GM12878 (cell line): ENCODE measurements at places on chromosomes 1 and 21. TPM values are rescaled to one million over a fixed set of nuclear protein-coding genes. Genes with fewer than 3 reads are reported as not detected.

Gene FCGR2B
- total RNA-seq, result 88.9 and 99.4 TPM in 2 replicates

Gene MAP7D1
- 95.6 and 97.6 TPM in 2 replicates for total RNA-seq

Gene CTSS
- total RNA-seq, result 49.9 and 50.3 TPM in 2 replicates

Gene CFAP141
- not detected in 2 replicates for total RNA-seq

Gene TMEM39B
- 24.3 TPM in 2 replicates for total RNA-seq

DNA sequence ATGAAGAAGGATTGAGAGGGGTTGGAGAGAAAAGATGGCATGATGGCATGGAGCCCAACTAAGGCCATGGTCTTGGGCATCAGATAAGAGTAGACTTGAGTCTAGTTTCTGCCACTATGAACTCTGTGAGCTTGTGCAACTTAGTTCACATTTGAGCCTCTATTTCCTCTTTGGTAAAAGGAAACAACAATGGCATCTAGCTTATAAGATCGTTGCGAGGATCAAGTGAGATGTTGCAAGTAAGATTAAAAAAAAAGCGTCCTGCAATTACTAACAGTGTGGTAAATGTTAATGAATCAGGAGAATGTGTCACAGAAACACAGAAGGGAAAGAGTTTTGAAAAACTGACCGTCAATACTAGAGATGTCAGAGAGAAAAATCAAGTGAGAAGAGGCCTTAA, 202.9 kb upstream of the FGGY start:
- H3K4me3 ChIP-seq, result no peak overlapping the region
- no peaks in the 10 kb centered on the region for H3K27me3 ChIP-seq
- no peaks in the 10 kb centered on the region for H3K36me3 ChIP-seq
- H3K4me1 ChIP-seq, result peaks cover 6% of the 10 kb centered on the region; the same call in 1 of the 2 replicates
- DNase-seq, result no peak

DNA sequence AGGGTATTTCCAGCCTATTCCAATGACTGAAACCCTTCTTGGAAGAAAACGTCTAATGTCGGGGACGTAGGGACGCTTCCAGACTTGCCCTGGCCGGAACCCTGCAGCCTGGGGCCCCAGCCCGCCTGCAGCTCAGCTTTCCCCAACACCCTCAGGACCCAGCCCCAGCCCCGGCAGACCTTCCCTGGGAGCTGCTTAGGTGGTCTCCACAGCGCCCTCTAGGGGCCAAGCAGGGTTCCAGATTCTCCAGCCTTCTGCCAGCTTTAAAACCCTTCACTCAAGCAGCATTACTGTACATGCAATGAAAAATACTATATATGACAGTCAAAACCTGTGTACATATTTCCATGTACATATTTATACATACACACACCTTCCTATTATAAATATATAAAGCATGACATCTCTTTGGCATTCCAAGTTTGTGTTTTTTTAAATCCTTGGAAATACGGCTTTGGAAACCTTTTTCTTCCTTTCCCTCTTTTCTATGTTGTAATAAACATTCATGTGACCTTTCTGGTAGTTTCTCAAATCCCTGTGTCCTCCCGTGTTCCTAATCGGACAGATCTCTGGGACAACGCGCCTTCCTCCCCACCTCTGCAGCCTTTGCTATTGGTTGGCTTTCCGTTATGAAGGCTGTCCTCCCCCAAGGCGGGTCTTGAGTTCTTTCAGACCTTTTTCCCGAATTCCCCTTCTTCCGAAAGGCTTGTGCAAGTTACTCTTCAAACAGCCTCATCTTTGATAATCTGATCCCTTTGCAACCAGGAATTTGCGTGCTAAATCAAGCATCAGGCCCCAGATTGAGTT, 60.3 kb downstream of the STUM start:
- no peak overlapping the region for H3K27ac ChIP-seq
- no peaks in the 10 kb centered on the region for H3K4me1 ChIP-seq
- H3K27me3 ChIP-seq, result no peaks in the 10 kb centered on the region; the same call in 1 of the 2 replicates
- H3K4me3 ChIP-seq, result no peak overlapping the region
- H3K36me3 ChIP-seq, result no peaks in the 10 kb centered on the region

GRCh38 chr1:191206513-191207207, 729.0 kb upstream of the BRINP3 start:
- H3K27me3 ChIP-seq, result no peaks in the 10 kb centered on the region
- no peaks in the 10 kb centered on the region for H3K36me3 ChIP-seq
- H3K4me1 ChIP-seq, result no peaks in the 10 kb centered on the region
- H3K27ac ChIP-seq, result no peak overlapping the region

- H3K27ac ChIP-seq, result peak overlapping the region; percentile 40
- H3K36me3 ChIP-seq, result peaks cover 9% of the 10 kb centered on the region; the same call in 1 of the 2 replicates
- no peaks in the 10 kb centered on the region for H3K27me3 ChIP-seq
- H3K4me3 ChIP-seq, result no peak overlapping the region
These were observed 9.5 kb downstream of the MR1 start for GRCh38 chr1:181043025-181043888.

GRCh38 chr1:39105841-39106765, 80.0 kb downstream of the NDUFS5 start:
- H3K27ac ChIP-seq, result peak overlapping the region; percentile 67
- H3K36me3 ChIP-seq, result no peaks in the 10 kb centered on the region
- no peaks in the 10 kb centered on the region for H3K27me3 ChIP-seq
- DNase-seq, result no peak
- H3K4me1 ChIP-seq, result peaks cover 44% of the 10 kb centered on the region

DNA sequence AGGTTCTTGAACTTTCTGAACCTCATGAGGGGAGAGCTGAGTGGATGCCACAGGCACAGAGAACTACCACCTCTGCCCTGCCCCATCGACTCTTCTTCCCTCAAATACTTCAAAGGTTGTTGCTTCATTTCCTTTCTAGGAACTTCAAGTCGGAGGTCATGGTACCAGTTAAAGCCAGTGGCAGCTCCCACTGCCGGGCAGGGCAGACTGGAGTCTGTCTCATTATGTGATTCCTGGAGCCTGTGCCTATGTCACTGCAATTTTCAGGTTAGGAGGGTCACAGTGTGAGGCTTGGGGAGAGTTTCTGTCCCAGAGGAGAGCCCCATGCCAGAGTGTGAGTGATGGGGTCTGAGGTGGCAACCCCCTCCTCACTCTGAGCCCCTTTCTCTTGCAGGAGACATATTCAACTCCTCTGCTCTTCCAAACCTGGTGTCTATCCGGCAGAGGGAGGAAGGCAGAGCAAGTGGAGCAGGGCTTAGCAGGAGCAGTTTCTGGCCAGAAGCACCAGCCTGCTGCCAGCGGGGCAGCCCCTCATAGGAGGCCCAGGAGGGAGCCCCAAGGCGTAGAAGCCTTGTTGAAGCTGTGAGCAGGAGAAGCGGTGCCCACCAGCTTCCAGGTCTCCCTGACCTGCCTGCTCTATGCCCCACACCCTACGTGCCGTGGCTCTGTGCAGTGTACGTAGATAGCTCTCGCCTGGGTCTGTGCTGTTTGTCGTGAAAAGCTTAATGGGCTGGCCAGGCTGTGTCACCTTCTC, 29.3 kb downstream of the CAMK1G start:
- no peak overlapping the region for H3K27ac ChIP-seq
- no peak for DNase-seq
- no peak overlapping the region for H3K4me3 ChIP-seq

DNA sequence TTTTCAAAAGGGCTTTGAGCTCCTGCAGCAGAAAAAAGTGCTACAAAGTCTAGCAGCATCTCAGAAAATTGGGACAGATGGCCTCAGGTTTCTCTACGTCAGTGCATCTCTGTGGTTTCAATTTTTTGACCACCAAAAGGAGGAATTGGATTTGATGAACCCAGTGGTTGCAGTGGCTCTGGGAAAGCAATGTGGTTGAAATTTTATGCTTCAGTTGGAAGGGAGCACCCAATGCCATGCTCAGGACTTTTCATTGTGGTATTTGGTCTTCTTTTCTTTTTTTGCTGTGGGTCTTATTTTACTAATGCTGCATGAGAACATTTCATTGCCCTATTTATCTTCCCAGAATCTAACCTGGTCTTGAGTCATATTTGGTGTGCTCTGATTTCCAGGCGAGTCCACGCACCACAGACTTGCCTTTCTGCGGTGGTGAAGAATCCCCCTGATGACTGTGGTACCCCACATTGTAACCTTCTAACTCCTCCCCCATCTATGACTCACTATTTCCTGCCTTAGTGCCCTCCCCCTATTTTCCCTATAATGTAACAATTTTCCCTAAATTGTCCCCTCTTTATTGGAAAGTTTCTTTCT, 56.7 kb downstream of the S1PR1 start:
- H3K27ac ChIP-seq, result peak overlapping the region; percentile 54
- DNase-seq, result peak; percentile 95
- no peaks in the 10 kb centered on the region for H3K27me3 ChIP-seq
- H3K36me3 ChIP-seq, result peaks cover 6% of the 10 kb centered on the region; the same call in 1 of the 2 replicates
- H3K4me3 ChIP-seq, result no peak overlapping the region; the same call in 1 of the 2 replicates

GRCh38 chr1:241598249-241598648, 41.9 kb downstream of the CHML start:
- DNase-seq, result peak; percentile 16
- H3K27me3 ChIP-seq, result no peaks in the 10 kb centered on the region
- no peak overlapping the region for H3K27ac ChIP-seq
- H3K4me3 ChIP-seq, result no peak overlapping the region
- no peaks in the 10 kb centered on the region for H3K36me3 ChIP-seq

- no peak overlapping the region for H3K4me3 ChIP-seq
- H3K36me3 ChIP-seq, result no peaks in the 10 kb centered on the region
- DNase-seq, result no peak
- H3K4me1 ChIP-seq, result no peaks in the 10 kb centered on the region
- H3K27me3 ChIP-seq, result no peaks in the 10 kb centered on the region
These were observed 81.0 kb downstream of the SLC30A10 start for GRCh38 chr1:219847215-219847855.

- no peaks in the 10 kb centered on the region for H3K4me1 ChIP-seq
- H3K36me3 ChIP-seq, result no peaks in the 10 kb centered on the region
- H3K27ac ChIP-seq, result no peak overlapping the region
- DNase-seq, result no peak
- no peaks in the 10 kb centered on the region for H3K27me3 ChIP-seq
These were observed 48.3 kb upstream of the CAPZB start for GRCh38 chr1:19533626-19534025.

DNA sequence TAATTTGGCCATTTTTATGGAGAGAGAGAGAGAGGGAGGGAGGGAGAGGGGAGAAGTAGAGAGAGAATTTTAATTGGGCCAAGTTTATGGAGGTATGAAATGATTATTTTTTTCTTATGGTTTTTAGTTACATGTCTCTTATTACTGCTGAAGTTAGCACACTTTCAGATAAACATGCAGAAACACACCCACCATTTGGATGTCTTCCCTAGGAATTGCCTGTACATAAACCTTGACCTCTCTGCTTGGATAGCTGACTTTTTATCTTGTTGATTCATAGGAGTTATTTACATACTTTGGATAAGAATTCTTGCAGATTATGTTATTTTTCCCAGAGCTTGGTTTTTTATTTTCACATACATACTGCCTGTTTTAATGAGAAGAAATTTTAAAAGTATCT, 310.2 kb upstream of the ADAMTS5 start:
- H3K36me3 ChIP-seq, result no peaks in the 10 kb centered on the region
- no peaks in the 10 kb centered on the region for H3K27me3 ChIP-seq
- H3K4me1 ChIP-seq, result no peaks in the 10 kb centered on the region

- no peak overlapping the region for H3K27ac ChIP-seq
- peaks cover 5% of the 10 kb centered on the region for H3K4me1 ChIP-seq
- no peaks in the 10 kb centered on the region for H3K36me3 ChIP-seq
- no peak overlapping the region for H3K4me3 ChIP-seq
- DNase-seq, result no peak
These were observed 27.1 kb downstream of the SHISAL2A start for GRCh38 chr1:52659851-52660596.

GRCh38 chr1:201241736-201242135, 41.6 kb upstream of the PKP1 start:
- H3K4me3 ChIP-seq, result no peak overlapping the region
- H3K4me1 ChIP-seq, result no peaks in the 10 kb centered on the region
- H3K27ac ChIP-seq, result no peak overlapping the region
- H3K27me3 ChIP-seq, result peaks cover 5% of the 10 kb centered on the region; the same call in 1 of the 2 replicates

- no peak overlapping the region for H3K4me3 ChIP-seq
- no peaks in the 10 kb centered on the region for H3K36me3 ChIP-seq
- peaks cover 5% of the 10 kb centered on the region; the same call in 1 of the 2 replicates for H3K4me1 ChIP-seq
- no peaks in the 10 kb centered on the region for H3K27me3 ChIP-seq
- no peak overlapping the region for H3K27ac ChIP-seq
- DNase-seq, result no peak
These were observed 81.7 kb downstream of the PCBP3 start for GRCh38 chr21:45724994-45725843.

- H3K27ac ChIP-seq, result peak overlapping the region; percentile 55
- peaks cover 5% of the 10 kb centered on the region; the same call in 1 of the 2 replicates for H3K4me1 ChIP-seq
- peak overlapping the region; percentile 87 for H3K4me3 ChIP-seq
- peak; percentile 45 for DNase-seq
- H3K36me3 ChIP-seq, result no peaks in the 10 kb centered on the region
- H3K27me3 ChIP-seq, result peaks cover 4% of the 10 kb centered on the region; the same call in 1 of the 2 replicates
These were observed 746 bp downstream of the AK4 start for GRCh38 chr1:65148548-65149350.

- H3K27ac ChIP-seq, result peak overlapping the region; percentile 1; the same call in 1 of the 2 replicates
- H3K36me3 ChIP-seq, result no peaks in the 10 kb centered on the region; the same call in 1 of the 2 replicates
- H3K4me1 ChIP-seq, result peaks cover 11% of the 10 kb centered on the region
- no peak overlapping the region for H3K4me3 ChIP-seq
- no peak for DNase-seq
- H3K27me3 ChIP-seq, result no peaks in the 10 kb centered on the region
These were observed 198.4 kb downstream of the SLC45A1 start for GRCh38 chr1:8516278-8516777.

DNA sequence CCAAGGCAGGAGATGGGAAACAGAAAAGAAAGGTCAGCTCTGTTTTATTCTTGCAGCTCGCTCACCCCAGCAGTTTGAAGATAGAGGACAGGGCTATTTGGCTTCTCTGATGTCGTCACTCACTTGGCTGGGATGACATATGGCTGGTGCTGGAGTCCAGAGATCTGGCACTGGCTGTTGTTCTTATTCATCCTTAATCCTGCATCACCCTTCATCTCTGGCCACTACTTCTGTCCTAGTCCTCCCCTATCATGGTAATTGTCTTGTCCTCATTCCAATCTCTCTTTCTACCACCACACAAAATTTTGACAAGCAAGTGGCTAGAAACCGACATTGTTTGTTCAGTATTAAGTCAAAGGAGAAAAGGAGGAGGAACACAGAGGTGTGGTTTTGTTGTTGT, 103.8 kb upstream of the PDE4B start:
- no peak overlapping the region for H3K27ac ChIP-seq
- H3K4me3 ChIP-seq, result no peak overlapping the region
- no peaks in the 10 kb centered on the region for H3K4me1 ChIP-seq
- DNase-seq, result no peak
- 0 out of 2 replicates have a peak, but pooled peaks cover 4% of the 10 kb centered on the region for H3K27me3 ChIP-seq

- no peak for DNase-seq
- no peaks in the 10 kb centered on the region for H3K36me3 ChIP-seq
- H3K27ac ChIP-seq, result no peak overlapping the region
- no peak overlapping the region for H3K4me3 ChIP-seq
- H3K27me3 ChIP-seq, result no peaks in the 10 kb centered on the region
- no peaks in the 10 kb centered on the region for H3K4me1 ChIP-seq
These were observed 562.0 kb downstream of the PLPP3 start for GRCh38 chr1:56017336-56017735.

GRCh38 chr1:71835442-71835813, 446.9 kb downstream of the NEGR1 start:
- no peak overlapping the region for H3K4me3 ChIP-seq
- no peak for DNase-seq
- no peaks in the 10 kb centered on the region for H3K36me3 ChIP-seq
- H3K4me1 ChIP-seq, result no peaks in the 10 kb centered on the region
